ENCODE measurements at places on chromosomes 7 and 10. TPM values are rescaled to one million over a fixed set of nuclear protein-coding genes. Genes with fewer than 3 reads are reported as not detected.
A peak's percentile ranks its signal among the peaks of the same experiment; 100 is the strongest.

The SLC26A3 gene
- total RNA-seq: 0.44 TPM

DNA sequence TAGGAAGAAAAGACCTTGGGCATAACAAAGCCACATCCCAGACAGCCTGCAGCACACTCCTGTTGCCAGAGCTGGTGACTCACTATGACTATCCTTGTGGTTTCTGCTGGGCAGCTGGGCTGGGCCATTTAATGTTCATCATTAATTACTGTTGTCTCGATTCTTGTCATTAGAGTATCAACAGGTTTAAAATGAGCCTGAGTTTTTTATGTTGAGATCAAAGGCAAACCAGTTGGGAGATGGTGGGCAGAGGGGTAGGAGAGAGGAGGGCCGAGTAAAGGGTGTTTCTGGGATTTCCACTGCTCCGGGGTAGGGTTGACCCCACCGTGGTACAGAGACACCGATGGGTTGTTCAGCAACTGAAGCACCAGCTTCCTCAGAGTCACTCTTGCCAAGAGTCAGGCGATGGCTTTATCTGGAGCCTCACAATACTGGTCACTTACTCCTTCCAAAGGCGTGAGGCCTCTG lies 128.7 kb upstream of the LYZL1 start:
- no peaks in the 10 kb centered on the region for H3K27me3 ChIP-seq
- peaks cover 28% of the 10 kb centered on the region for H3K36me3 ChIP-seq
- H3K4me1 ChIP-seq: peaks cover 56% of the 10 kb centered on the region

The TNS3 gene
- 28.3 TPM for total RNA-seq

The KAZALD1 gene
- total RNA-seq: 10.2 TPM

DNA sequence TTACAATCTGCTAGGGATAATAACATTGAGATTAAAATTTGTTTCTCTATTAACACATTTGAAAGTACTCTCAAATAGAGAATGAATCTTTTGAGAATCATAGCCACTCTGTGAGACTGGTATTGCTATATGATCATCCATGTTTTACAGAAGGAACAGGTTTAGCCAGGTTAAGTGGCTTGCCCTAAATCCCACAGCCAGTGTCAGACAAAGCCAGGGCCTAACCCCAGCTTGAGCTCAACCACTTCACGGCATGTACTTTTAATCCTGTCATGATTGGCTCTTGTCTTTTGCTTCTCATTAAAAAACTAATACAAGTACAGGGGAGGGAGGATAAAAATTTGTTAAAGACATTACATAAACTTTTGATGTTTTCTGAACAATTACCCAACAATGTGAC lies 3.8 kb upstream of the ZNRF2 start:
- no peak overlapping the region for H3K27ac ChIP-seq
- no peak for DNase-seq
- no peak overlapping the region for H3K4me3 ChIP-seq
- peaks cover 20% of the 10 kb centered on the region for H3K4me1 ChIP-seq

- H3K4me3 ChIP-seq: no peak overlapping the region
- no peak overlapping the region for H3K27ac ChIP-seq
- DNase-seq: no peak
- H3K36me3 ChIP-seq: peaks cover 83% of the 10 kb centered on the region
These were observed 16.9 kb upstream of the STMP1 start for GRCh38 chr7:135645296-135645904.

The DNA2 gene
- total RNA-seq: 39.3 TPM

The OR2A5 gene
- not detected for total RNA-seq

GRCh38 chr10:110841767-110842267 lies 29.9 kb upstream of the PDCD4 start:
- H3K4me3 ChIP-seq: no peak overlapping the region
- H3K36me3 ChIP-seq: no peaks in the 10 kb centered on the region
- H3K27ac ChIP-seq: no peak overlapping the region
- H3K4me1 ChIP-seq: peaks cover 21% of the 10 kb centered on the region

The JCAD gene
- total RNA-seq: 2.2 TPM

- H3K36me3 ChIP-seq: no peaks in the 10 kb centered on the region
- DNase-seq: no peak
These were observed 155.2 kb upstream of the BMPER start for GRCh38 chr7:33750177-33750576.

DNA sequence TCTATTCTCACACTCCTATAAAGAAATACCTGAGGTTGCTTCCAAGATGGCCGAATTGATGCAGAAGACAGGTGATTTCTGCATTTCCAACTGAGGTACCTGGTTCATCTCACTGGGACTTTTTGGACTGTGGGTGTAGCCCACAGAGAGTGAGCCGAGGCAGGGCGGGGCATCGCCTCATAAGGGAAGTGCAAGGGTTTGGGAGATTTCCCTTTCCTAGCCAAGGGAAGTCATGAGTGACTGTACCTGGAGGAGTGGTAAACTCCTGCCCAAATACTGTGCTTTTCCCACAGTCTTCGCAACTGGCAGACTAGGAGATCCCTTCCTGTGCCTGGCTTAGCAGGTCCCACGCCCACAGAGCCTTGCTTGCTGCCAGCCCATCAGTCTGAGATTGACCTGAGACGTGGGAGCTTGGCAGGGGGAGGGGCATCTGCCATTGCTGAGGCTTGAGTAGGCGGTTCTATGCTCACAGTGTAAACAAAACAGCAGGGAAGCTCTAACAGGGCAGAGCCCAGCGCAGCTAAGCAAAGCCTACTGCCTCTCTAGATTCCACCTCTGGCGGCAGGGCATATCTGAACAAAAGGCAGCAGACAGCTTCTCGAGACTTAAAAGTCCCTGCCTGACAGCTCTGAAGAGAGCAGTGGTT lies 152.2 kb downstream of the ARL4A start:
- H3K4me3 ChIP-seq: peak overlapping the region; percentile 24
- H3K4me1 ChIP-seq: peaks cover 12% of the 10 kb centered on the region
- peaks cover 20% of the 10 kb centered on the region for H3K36me3 ChIP-seq
- H3K27me3 ChIP-seq: no peaks in the 10 kb centered on the region
- DNase-seq: peak; percentile 62

DNA sequence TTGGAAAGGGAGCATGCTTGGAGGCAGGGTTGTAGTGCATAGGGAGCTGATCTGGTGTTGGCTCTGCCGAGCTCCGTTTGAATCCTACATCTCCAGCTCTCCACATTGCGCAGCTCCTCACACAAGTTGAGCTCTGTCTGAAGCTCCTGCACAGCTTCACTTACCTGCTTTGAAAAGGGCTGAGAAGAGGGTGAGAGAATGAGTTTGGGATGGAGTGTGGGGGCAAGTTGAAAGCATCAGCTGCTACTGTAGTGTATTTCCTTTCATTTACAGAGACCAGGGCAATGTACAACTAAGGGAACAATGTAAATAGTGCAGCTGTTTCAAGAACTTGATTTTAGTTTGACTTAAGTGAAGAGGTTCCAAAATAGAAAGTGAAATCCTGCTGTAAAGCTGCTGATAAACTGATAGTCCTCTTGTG lies 88.5 kb downstream of the VTI1A start:
- no peak overlapping the region for H3K4me3 ChIP-seq
- DNase-seq: no peak
- no peaks in the 10 kb centered on the region for H3K27me3 ChIP-seq
- H3K4me1 ChIP-seq: peaks cover 6% of the 10 kb centered on the region
- H3K36me3 ChIP-seq: no peaks in the 10 kb centered on the region

DNA sequence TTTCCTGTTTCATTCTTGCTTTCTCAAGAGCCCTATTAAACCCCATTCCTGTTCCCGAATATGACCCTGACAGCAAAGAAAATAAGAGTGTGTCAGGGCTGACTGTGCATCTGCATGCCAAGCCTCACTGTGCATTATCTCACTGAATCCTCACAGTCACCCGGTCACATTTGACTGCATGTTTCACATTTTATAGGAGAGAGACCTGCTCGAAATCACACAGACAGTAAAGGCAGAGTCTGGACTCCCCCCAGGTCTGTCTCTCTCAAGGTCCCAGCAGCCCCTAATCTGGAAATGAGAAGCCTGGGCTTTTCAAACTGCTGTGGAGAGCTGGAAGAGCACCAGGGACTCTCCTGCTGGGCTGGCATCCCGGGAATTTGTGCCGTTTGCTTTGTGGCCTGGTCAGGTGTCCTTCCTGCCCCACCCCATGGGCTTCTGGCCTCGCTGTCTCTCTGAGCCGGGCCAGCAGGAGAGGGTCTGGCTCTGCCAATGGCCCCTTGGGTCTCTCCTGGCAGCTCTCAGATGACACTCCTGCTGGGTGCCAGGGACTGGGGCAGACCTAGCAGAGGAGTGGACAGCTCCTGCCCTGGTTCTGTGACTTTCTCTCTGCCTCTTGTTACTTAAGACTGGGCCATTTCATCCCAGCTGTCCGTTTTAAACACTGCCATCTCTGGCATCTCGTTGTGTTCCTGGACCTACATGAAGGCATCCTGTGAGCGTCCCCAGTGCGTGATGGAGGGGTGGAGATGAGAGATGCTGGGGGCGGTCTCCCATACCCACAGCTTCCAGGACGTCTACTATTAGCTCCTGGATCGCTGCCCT lies 173.6 kb downstream of the ARHGAP12 start:
- H3K36me3 ChIP-seq: no peaks in the 10 kb centered on the region
- H3K27me3 ChIP-seq: no peaks in the 10 kb centered on the region
- DNase-seq: peak; percentile 67
- peak overlapping the region; percentile 96 for H3K27ac ChIP-seq
- H3K4me1 ChIP-seq: peaks cover 53% of the 10 kb centered on the region

GRCh38 chr10:44715136-44715535 lies 196.0 kb upstream of the TMEM72 start:
- no peaks in the 10 kb centered on the region for H3K36me3 ChIP-seq
- no peaks in the 10 kb centered on the region for H3K4me1 ChIP-seq
